ENCODE measurements at places on chromosomes 5 and 9. TPM values are rescaled to one million over a fixed set of nuclear protein-coding genes. Genes with fewer than 3 reads are reported as not detected.

DNA sequence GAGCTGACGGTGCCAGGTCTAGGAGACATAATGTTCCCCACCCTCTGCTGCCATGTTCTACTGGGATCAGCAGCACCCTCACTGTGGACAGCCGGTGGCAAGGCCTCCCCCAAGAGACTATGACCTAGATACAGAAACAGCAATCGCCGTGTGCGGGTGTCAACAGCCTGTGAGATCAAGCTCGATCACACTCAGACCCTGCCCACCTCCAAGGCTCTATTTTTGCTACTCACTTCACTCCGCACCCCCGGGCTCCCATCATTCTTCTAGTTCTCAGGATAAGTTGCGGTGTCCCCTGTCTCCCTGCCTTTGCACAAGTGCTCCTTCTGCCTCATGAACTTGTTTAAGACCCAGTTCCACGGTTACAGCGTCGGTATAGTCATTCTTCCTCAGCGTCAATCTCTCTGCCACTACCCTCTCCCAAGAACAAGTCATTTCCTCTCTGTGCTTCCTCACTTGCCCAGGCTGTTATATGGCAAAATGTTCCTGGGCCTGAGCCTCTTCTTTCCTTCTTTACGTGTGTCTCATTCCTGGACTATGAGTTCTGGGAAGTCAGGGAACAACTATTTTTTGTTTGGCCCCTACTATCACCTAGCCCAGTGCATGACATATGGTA, 5.4 kb upstream of the DOCK8 start:
- DNase-seq = no peak

DNA sequence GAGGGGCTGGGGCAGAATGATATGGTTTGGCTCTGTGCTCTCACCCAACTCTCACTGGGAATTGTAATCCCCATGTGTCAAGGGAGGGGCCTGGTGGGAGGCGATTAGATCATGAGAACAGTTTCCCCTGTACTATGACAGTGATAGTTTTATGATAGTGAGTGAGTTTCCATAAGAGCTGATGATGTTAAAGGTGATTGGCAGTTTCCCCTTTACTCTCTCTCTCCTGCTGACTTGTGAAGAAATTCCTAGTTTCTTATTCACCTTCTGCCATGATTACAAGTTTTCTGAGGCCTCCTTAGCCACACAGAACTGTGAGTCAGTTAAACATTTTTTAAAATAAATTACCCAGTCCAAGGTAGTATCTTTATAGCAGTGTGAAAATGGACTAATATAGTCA, 120.4 kb upstream of the CDH9 start:
- no peak for DNase-seq

Gene CATSPER3
- 0.54 TPM for total RNA-seq

GRCh38 chr9:126620478-126620877, 6.8 kb downstream of the LMX1B start:
- DNase-seq = no peak

Gene IFNA21
- not detected for total RNA-seq

Gene GMCL2
- not detected for total RNA-seq

Gene GARIN3
- total RNA-seq = not detected

GRCh38 chr5:114977979-114978573, 191.6 kb downstream of the TRIM36 start:
- no peak for DNase-seq

DNA sequence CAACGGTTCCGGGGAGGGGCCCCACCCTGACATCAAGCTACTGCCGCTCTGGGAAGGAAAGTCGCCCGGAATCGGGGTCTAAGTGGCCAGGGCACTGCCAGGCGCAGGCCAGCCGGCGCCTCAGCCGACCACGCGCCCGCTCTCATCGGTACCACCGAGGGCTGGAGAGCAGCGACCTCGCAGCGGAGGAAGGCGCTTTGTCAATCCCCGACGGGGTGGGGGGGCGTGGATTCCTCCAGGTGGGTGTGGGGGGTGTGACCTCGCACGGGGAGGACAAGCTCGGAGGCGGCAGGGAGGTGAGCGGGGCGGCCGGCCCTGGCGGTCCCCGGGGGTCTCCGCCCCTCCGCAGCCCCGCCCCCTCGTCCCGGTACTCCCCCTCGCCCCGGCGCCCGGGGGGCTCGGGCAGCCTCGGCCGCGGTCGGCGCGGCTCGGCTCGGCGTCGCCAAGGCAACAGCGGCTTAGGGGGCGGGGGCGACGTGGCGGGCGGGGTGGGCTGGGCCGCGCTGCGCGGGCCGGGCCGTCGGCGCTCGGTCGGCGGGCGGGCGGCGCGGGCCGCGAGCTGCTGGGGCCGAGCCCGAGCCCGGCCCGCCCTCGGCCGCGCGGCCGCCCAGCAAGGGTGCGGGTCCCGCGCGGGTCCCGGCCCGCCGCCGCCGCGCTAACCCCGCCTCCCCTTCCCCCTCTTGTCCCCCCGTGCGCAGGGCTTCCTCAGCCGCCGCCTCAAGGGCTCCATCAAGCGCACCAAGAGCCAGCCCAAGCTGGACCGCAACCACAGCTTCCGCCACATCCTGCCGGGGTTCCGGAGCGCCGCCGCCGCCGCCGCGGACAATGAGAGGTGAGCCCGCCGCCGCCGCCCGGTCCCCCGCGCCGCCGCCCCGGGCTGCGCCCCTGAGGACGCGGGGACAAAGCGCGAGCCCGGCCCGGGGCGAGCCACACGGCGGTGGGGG, 47.5 kb downstream of the DAB2IP start:
- peak; percentile 68 for DNase-seq

DNA sequence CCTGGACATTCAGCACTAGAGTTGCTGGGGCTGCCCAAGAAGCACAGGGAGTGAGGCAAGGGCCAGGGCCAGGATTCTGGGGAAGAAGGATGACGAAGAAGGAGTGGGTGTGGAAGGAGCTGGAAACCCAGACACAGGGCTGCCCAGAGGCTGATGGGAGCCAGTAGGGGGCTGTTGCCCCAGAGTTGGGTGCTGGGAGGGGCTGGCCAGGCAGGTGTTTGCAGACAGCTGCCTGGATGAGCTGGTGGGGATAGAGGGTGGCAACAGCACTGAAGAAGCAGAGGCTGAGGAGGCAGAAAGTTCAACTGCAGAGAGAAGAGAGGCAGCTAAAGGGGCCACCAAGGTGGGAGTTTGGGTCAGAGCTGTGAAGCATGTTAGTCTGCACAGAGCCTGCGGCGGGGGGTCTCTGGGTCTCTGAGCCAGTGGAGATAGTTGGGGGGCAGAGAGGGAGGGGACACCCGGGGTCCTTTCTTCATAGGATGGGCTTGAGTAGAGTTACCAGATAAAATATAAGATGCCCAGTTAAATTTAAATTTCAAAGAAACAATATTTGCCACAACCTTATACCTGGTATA, 2.5 kb upstream of the AQP7 start:
- no peak for DNase-seq

- DNase-seq = no peak
Observed at GRCh38 chr9:696332-697323, 144.9 kb upstream of the DMRT1 start.

GRCh38 chr5:38207343-38207742, 51.0 kb upstream of the EGFLAM start:
- no peak for DNase-seq

GRCh38 chr9:4272126-4272525, 27.7 kb downstream of the GLIS3 start:
- no peak for DNase-seq

DNA sequence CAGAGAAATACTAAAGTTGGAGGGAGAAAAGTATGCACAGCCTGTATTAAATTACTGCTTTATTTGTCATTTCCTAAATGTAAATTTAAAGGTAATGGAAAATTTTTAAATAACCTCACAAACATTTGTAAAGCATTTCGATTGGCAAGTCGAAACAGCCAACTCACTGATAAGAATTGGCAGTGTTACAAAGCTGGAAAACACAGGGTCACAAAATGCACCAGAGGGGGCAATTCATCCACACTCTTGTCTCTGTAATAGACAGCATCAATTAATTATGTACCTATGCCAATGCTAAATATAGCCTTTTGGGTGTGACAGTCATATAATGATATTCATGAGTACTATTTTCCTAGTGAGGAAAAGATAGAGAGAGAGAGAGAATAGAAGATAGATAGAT, 140.6 kb upstream of the PRLR start:
- no peak for DNase-seq

- no peak for DNase-seq
Observed at GRCh38 chr5:45796959-45797553, 100.9 kb upstream of the HCN1 start.

GRCh38 chr9:4922730-4923129, 62.3 kb upstream of the JAK2 start:
- no peak for DNase-seq

Gene FCN1
- not detected for total RNA-seq

DNA sequence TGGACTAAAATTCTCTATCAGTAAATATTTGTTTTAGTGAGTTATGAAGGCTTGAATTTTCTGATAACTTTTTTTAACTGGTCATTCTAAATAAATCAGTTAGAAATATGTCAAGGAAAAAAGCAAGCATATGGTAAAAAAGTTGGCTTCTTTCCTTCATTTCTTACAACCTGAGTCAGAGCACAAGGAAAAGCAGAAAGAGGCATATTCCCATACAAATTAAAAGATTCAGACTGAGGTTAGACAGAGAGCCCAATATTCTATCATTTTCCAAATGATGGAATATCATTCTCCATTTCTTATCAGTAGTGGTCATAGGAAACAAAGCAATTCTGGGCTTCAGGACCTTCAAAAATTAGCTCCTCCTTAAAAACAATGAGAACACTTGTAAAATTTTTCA, 732.1 kb downstream of the MAT2B start:
- no peak for DNase-seq

GRCh38 chr9:125754096-125754495, 6.9 kb downstream of the PBX3 start:
- no peak for DNase-seq

DNA sequence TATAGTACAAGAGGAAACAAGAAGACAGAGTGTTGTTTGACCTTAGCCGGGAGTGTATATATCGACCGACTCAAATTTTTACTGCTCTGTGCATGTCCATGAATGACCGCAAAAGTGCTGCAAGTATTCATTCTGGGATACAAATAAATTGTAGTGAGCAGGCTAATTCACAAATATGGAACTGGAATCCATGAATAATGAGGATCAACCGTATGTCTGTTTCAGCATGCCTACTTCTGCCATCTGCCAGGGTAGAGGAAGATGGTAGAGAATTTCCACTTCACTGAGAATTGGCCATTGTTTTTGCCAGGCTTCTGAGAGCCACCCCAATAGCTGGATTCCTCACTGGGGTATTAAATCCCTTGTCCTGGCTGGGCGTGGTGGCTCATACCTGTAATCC, 8.5 kb upstream of the RALGPS1 start:
- no peak for DNase-seq

GRCh38 chr5:160626322-160626721, 204.7 kb downstream of the PTTG1 start:
- no peak for DNase-seq

Gene CD180
- total RNA-seq = not detected

GRCh38 chr9:74496406-74496805, 729 bp upstream of the RORB start:
- no peak for DNase-seq
